ENCODE measurements at places on chromosomes 5 and 9. TPM values are rescaled to one million over a fixed set of nuclear protein-coding genes. Genes with fewer than 3 reads are reported as not detected.
A peak's percentile ranks its signal among the peaks of the same experiment; 100 is the strongest.

Gene HK3
- total RNA-seq, result not detected

DNA sequence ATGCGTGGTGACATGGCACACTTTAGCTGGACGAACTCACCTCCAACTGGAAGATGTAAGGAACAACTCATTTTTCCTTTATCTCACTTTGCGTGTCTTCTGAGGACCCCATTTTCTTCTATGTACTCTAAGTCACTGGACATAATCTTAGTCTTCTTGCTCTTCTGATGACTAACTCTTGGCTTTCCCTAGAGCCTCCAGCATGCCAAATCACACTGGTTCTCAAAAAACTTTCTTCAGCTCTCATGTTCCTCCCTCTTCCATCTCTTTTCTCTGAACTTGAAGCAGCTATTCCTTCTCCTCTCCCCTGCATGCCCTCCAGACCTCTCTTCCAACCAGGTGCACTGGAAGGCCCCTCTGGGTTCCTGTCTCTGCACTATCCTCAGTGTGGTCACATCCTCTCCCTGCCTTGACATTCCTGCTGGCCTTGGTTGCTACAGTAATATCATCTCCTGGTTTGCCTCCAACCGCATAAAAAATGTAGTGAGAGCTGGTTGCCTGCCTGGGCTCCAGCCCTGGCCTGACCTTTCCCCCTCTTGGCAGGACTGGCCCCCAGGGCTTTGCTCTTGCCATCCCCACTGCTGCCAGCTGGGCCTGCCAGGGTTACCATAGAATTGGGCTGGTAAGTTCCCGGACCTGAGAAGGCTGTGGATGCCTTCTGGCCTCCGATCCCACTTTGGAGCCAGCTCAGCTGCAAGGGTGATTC, 44.8 kb upstream of the BNC2 start:
- DNase-seq, result no peak

Gene MYOT
- not detected for total RNA-seq

DNA sequence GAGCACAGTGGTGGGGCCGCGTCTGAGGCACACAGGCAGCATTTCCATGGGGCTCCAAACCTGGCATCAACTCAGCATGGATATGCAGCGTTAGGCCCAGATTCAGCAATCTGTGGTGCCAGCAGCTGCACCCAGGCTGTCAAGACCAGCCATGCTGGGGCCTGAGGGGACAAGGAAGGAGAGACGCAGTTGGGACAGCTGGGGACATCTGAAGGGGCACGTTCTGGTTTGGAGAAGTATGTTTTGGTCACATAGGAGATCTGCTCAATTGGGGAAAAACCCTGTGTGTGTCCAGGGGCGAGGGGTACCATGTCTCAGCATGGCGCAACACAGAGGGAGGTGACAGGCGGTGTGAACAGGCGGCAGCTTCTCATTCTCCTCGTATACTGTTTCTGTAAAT, 66.6 kb upstream of the ECM2 start:
- no peak for DNase-seq

GRCh38 chr5:151085517-151086041, 4.7 kb upstream of the TNIP1 start:
- no peak for DNase-seq

Gene SET
- total RNA-seq, result 794 TPM

Gene CD180
- total RNA-seq, result not detected

DNA sequence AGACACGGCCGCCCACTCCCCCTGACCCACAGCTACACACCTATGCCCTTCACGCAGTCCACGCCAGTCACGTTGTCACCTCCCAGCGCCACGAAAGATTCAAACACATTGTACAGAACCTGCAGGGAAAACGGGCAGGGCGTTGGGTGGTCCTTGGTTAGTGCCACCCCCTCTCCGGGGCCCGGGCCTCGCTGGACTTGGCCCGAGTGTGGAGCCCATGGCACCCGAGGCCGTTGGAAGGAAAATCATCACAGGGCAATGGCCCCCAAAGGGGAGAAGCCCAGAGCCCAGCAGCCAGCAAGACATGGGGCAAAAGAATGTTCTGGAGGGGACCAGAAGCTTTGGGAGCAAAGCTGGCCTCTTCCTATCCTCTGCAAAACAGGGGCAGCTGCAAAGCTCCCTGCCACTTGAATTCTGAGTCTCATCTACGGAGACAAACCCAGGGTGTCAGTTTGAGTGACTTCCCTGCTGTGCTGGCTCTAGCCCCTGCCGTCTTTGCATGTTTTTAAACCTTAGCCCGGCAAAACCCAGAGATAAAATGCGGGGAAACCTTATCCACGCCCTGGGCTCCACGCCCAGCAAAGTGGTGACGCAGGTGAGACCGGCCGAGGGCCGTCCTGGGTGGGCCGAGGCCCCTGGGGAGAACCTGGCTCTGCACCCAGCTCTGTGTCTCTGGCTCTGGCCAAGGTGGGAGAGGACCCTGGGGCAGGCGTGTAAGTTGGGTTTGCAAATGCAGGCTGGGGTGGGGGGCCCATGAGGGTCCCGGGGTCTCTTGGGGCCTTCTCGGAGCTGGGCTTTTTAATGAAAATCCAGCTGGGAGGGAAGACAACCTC, 38.9 kb downstream of the SLC9A3 start:
- DNase-seq, result no peak

- DNase-seq, result no peak
Measured at GRCh38 chr5:140637371-140638100, 1.7 kb upstream of the TMCO6 start.

Gene DBN1
- total RNA-seq, result 295 TPM

DNA sequence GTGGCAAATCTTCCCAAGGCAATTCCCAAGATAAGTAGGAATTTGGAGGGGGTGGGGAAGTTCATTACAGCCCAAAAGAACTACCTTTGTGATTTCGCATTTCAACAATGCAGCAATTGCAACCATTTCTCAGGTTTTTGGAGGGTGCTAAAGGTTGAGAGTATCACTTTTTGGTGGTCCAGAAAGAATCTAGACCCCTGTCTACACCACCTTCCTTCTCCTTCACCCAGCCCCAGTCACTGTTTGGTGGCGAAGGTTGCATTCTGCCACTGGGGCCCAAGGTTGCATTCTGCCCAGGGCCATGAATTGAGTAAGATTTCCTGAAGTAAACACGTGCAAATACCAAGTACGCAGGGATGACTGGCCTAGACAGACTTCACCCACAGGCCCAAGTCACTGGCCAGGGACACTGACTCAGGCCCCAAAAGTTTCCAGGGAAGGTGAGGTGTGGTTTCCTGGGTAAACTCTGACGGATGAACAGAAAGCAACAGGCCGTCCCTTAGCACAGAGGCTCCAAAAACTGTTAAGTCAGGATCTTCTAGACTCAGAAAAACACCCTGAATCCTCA, 5.7 kb downstream of the PDE6A start:
- DNase-seq, result no peak

GRCh38 chr9:92402360-92402759, 2.0 kb downstream of the OGN start:
- DNase-seq, result no peak

- DNase-seq, result no peak
Measured at GRCh38 chr5:137621861-137622823, 113.7 kb downstream of the KLHL3 start.

- DNase-seq, result no peak
Measured at GRCh38 chr5:68946728-68947127, 147.1 kb upstream of the SLC30A5 start.

DNA sequence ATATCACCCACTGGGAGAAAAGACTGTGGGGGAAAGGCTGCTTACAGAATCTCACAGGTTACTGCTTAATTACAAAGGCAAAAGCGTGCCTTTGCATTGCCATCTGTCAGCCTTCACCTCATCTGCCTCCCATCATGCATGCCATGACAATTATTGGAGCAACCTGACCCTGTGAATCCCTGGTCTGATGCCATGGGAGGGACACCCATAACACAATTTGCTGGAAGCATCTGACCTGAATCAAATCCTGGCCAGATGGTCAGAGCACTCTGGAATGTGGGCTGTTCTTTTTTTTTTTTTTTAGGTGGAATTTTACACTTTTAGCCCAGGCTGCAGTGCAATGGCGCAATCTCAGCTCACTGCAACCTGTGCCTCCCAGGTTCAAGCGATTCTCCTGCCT, 11.6 kb upstream of the RETREG1 start:
- DNase-seq, result peak; percentile 98

GRCh38 chr9:127366594-127366993, 30.4 kb upstream of the SLC2A8 start:
- DNase-seq, result peak; percentile 71

- peak; percentile 84 for DNase-seq
Measured at GRCh38 chr5:134524272-134524825, 1.1 kb upstream of the JADE2 start.

DNA sequence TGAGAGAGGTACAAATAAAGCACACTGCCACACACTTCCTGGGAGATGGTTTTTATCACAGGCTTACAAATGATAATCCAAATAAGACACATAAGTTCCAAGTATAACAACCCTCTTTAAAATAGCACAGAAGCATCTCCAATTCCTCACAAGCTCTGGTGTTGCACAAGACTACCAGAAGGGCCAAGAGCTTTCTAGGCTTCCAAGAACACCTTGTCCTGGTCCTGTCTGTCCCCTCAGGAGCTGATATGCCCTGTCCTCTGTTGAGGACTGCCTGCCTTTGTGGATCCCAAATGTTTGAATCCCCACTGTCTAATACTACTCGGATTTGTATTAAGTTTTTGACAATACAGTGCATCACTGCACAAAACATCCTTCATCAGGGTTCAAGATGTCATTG, 110.1 kb downstream of the SPOCK1 start:
- DNase-seq, result peak; percentile 39

DNA sequence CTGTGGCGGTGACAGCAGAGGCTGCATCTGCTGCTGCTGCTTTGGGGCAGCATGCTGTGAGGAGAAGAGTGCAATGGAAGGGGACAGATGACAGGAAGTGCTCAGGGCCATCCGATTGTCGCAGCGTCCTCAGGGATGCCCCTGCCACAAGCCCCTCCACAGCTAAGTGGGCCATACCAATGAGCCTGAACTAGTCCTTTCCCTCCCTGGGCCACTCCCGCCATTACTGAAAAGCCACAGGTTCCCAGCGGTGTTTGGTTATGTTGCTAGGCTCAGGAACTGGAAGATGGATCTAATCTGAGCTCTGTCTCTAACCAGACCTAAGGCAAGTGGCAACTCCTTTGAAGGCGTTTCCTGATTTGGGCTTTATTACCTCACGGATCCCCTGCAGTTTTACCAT, 109.2 kb downstream of the GAPVD1 start:
- no peak for DNase-seq

- no peak for DNase-seq
Measured at GRCh38 chr9:91948597-91949391, 1.2 kb downstream of the ROR2 start.

Gene CORO2A
- total RNA-seq, result 9.3 TPM

GRCh38 chr5:39526914-39527477, 102.2 kb upstream of the DAB2 start:
- no peak for DNase-seq

GRCh38 chr5:115501464-115502210, 42.9 kb downstream of the FEM1C start:
- no peak for DNase-seq

DNA sequence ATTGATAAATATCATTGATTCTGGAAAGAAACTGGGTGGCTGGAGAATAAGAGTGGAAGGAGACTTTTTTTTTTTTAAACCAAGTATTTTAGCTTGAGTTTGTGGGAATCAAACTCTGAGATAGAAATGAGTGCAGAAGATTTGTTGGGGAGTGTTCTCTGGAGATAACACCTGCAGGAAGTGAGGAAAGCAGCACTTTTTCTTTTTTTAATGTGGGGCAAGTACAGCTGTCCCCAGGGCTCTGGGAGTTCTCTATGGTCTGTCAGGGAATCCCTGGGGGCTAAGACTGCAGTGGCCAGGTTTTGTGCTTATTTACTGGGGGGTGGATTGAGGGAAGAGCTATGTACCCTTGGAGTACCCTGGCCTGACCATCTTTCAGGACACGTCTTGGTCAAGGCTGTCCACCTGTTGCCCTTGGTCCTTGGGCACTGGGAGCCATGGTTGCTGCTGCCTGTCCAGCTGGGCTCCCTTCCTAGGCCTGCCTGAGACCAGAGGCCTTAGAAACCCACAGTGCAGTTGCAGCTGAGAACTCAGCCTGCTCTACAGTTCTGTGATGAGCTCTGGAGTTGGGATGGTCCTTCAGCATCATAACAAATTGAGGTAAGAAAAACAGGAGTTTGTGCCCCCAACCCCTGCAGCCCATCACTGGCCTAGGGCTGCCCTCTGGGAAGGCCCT, 85.8 kb downstream of the PHAX start:
- no peak for DNase-seq

Gene SHLD3
- total RNA-seq, result 3.4 TPM

Gene KIF12
- 1.0 TPM for total RNA-seq

Gene ZNF618
- total RNA-seq, result 3.8 TPM

GRCh38 chr5:143002459-143003327, 232.5 kb downstream of the ARHGAP26 start:
- DNase-seq, result peak; percentile 74

GRCh38 chr5:157681048-157681447, 9.7 kb downstream of the C5orf52 start:
- DNase-seq, result no peak

Gene RMRP
- 4,372 TPM for total RNA-seq

- no peak for DNase-seq
Measured at GRCh38 chr5:98402130-98402529, 371.3 kb upstream of the RGMB start.

DNA sequence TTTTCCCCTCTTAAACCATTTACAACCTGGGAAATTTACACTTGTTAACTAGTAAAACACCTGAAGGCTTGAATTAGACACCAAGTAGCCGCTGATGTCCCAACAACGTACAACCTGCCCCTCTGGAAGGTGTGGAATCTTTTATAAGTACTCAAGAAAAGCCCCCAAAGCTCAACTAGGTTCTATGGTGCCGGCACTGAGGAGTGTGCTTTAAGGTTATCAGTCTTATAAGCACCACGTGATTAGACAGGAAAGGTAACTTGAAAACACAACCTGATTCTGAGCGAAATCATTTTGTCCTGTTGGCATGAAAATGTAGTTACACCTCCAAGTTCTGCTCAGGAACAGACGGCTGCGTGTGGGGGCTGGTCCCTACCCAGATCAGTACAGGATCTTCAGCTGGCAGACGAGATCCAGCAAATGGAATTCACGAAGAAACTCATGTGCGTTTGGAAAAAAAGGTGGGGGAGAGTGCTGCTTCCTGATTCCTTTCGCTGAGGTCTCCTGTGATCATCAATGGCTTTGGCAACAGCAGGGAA, 195.5 kb downstream of the MEF2C start:
- DNase-seq, result peak; percentile 95

- peak; percentile 11 for DNase-seq
Measured at GRCh38 chr5:113663879-113664541, 150.5 kb downstream of the YTHDC2 start.

- DNase-seq, result no peak
Measured at GRCh38 chr5:40073927-40074326, 605.8 kb upstream of the PTGER4 start.

Gene CCL28
- total RNA-seq, result not detected

DNA sequence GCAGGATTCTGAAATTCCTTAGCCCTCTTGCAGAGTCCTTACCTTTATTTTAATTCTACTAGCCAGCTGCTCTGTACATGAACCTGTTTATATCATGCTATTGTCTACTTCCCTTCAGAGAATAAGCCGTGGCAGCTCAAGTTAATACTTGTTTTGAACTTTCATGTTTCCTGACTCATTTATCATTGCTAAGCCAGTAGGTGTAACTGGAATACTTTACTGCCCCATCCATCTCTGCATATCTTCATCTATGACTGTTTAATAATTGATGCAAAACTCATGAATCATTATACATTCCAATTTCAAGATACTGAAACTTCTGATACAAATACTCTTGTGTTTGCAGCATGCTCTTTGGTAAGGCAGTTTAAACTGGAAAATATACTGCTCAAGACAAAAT, 174.7 kb downstream of the PPP2R2B start:
- DNase-seq, result no peak

GRCh38 chr5:55343609-55344008, 35.8 kb downstream of the MTREX start:
- no peak for DNase-seq

Gene SVEP1
- total RNA-seq, result not detected

Gene XRCC4
- 17.4 TPM for total RNA-seq
